ENCODE measurements at places on chromosomes 11 and 22.

DNA sequence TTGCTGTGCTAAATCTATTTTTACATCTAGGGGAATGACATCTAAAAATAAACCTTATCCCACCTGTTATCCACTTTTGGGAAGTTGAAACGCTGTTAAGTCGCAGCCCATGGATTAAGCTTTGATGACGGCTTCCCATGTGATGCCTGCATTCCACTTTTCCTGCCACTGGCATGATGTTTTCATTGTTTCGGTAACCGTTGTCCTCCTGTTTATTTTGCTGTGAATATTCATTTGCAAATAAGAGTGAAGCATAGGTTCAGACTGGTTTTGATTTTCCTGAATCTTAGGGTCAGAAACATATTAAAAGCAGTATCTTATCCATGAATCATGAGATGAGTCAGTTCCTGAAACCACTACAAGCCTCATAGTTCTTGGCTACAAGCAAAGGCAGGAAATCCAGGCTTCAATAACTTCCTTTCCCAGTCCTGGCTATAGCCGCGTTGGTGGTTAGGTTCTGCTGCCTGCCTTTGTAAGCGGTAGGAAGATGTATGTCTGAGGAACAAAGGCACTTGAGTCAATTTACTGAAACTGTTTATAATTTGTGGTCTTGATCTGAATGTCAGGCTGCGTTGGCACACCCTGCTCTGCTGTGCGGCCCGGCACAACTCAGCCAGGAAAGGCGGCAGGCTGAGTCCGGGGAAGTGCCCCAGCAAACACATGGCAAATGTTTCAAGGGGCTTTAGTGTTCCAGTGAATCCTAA, 19.4 kb downstream of the TEAD1 start:
- no peak for DNase-seq

DNA sequence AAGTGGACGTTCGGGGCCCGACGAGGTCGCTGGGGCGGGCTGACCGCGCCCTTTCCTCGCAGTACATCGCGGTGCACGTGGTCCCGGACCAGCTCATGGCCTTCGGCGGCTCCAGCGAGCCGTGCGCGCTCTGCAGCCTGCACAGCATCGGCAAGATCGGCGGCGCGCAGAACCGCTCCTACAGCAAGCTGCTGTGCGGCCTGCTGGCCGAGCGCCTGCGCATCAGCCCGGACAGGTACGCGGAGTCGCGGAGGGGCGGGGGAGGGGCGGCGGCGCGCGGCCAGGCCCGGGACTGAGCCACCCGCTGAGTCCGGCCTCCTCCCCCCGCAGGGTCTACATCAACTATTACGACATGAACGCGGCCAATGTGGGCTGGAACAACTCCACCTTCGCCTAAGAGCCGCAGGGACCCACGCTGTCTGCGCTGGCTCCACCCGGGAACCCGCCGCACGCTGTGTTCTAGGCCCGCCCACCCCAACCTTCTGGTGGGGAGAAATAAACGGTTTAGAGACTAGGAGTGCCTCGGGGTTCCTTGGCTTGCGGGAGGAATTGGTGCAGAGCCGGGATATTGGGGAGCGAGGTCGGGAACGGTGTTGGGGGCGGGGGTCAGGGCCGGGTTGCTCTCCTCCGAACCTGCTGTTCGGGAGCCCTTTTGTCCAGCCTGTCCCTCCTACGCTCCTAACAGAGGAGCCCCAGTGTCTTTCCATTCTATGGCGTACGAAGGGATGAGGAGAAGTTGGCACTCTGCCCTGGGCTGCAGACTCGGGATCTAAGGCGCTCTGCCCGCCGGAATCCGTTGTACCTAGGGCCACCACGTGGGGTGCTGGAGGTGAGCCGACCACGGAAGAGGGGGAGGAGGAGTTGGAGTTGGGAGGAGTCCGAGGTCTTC, 771 bp downstream of the MIF start:
- DNase-seq, result peak; percentile 83

DNA sequence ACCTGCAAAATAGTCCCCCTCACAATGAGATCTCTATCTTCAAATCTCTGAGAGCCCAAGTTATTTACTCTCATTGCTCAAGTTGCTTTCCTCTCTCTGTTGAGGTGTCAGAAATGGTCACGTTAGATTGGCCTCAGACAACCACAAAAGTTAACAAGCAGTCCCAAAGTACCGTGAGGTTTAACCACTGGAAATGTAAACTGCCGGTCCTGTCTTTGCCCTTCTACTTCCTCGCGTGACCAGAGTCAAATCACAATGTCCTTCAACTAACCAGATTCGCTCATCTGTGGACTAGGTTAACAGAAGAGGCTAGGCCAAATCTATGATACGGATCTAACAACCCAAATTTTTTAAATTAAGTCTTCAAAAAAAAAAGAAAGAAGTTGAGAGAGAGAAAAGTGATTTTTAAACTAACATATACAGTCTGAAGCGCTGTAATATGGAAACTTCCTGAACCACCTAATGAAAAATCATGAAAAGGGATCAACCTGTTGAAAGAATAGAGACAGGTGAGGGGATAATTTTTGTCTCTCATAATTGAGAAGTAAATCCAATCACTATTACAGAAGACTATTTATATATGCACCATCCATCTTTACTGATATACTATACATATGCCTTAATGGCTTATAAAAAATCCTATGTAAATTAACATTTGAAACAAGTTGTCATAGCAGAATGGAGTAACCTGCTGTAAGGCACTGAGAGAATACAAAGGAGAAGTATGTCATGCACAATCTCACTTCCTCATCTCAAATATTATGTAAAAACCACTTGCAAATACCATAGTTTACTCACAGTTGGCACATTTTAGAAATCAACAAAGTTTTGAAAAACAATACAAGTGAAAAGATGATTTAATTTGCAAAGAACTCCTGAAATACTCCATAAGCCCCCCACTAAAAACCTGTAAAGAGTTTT, 3.3 kb upstream of the JAML start:
- DNase-seq, result no peak

DNA sequence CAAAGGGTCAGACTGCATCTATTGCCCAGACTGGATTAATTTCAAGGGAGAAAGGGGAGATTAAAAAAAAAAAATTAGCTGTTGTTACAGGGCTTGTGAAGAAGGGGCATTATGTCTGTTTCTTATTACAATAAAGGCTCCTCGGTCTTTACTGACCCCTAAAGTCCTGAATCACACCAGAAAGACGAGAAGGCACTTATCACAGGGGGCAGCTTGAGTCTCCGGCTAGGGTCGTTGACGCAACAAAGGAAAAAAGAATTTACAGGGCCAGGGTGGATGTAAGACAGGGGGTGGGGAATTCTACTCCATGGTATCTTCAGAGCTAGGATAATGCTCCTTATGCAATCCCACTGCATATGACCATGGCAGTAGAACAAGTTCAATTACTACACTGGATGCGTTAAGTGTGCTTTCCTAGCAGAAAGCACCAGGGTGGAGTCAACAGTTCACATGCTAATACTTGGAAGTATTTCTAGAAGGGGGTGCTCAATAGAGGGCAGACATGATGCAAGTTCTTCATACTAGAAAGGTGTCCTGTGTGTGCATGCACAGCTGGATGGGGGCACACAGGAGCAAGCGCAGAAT, 16.5 kb downstream of the DDX17 start:
- no peak for DNase-seq

DNA sequence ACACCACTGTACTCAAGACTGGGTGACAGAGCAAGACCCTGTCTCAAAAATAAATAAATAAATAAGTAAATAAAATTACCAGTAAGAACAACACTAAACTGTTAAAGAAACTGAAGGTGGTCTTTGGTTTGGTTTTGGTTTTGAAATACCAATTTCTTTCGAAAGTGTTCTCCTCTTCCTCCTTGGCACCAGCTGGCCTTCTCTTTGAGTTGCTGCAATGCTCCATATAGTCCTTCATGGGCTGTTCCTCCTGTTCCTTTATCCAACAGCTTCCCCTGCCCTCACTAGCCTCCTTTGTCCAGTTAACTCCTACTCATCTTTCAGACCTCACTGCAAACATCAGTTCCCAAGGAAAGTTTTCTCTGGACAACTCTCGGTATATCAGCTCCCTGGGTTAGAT, 5.0 kb upstream of the UVRAG start:
- DNase-seq, result no peak

- DNase-seq, result no peak
Observed at GRCh38 chr11:103499710-103500340, 390.6 kb downstream of the DYNC2H1 start.

GRCh38 chr11:7846003-7846402, 49.3 kb upstream of the OR5P2 start:
- no peak for DNase-seq

DNA sequence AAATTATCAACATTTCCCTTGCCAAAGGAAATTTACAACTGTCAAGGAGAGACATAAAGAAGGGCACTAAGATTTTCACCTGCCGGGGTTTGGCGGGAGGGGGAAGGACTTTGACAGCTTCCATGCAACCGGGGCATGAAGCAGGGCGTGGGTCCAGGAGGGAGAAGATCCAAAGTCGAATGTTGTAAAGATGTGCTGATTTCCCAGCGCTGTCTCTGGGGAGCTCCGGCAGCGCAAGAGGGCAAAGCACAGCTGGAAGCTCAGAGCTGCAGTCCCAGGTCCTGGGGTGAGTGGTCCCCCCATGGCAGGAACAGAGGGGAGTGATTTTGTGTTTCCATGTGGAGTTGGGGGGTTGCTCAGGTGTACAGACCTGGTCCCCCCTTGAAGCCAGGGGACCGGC, at the start of gene MS4A10:
Gene MS4A10, plus strand, starts transcription at position 198 of the 400 bp plus-strand sequence. CDS start 5,003 bp downstream, outside the sequence.
- no peak for DNase-seq

GRCh38 chr22:25753252-25753651, 11.3 kb downstream of the MYO18B start:
- no peak for DNase-seq

- no peak for DNase-seq
Observed at GRCh38 chr22:41915035-41915785, at the start of gene SHISA8. Gene SHISA8, minus strand, starts transcription at chr22:41915074. Its CDS starts 407 bp downstream, at chr22:41914667.

DNA sequence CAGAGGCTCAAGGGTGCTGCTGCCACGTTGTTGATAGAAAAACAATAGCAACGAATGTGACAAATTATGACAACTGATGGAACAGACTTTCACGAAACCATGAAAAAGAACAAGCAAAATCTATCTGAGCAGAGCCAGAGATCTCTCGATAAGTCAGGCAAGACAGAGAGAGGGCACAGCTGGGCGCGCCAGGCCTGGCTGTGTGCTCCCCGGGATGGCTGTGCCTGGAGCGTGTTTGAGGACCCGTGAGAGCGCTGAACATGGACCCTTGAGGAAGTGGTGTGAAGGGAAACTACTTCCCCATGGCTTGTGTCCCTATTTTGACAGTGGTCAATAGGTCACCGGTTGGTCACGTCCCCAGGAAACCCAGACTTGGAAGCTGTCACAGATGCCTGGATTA, 83.1 kb upstream of the FGF3 start:
- DNase-seq, result no peak

DNA sequence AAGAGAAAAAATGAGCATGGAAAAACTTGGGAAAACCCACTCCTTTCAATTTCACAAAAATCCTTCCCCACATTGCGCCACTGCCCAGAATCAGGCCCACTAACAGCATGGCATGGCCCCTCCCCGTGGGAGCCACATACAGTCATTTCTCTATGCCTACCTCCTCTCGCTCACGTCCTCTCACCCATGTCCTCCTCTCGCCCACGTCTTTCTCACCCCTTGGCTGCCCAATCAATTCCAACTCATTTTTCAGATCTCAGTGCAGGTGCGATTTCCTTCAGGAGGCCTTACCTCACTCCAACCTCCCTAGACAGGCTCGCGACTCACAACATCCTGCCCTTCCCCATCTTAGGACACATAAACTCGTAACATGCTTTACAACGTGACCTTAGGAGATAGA, 229.2 kb downstream of the CADM1 start:
- no peak for DNase-seq

- no peak for DNase-seq
Observed at GRCh38 chr22:43848366-43849171, 13.7 kb downstream of the SULT4A1 start.

- DNase-seq, result no peak
Observed at GRCh38 chr11:31325160-31325559, 44.4 kb downstream of the DCDC1 start.

DNA sequence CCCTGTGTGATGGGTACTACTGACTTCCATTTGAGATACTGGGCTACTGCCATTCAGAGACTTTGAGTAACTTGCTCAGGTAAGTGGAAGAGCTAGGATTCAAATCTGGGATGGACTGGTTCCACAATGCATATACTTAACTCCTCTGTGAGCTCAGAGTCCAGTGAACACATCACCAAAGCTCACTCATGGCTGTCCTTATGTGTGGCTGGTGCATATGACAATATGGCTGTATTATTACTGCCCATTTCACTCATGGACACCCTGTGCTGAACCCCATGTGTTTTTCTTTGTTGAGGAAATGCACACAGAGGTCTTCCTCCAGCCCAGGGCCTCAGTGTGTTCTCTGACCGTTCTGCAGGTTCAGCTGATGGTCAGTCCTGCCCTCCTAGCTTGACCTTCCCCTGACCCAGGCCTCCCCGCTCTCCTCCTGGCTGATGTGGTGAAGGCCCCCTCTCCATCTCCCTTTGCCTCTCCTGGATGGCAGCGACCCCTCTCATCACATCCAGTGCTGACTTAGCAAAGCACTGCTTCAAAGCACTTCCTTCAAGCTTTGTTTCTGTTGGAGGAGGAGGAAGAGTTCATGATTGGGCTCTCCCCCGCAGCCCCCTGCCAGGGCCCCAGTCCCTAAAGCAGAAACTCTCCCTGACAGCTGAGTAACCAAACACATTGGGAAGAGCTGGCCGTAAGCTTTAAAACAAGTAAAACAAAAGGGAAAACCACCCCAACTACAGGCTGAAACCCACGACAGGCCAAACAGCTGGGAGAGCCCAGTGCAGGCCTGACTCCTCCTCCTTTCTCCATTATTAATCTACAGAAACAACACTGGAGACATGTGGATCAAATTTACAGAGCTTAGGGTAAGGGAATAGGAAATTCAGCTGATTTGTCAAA, 101.2 kb downstream of the NAT10 start:
- no peak for DNase-seq

GRCh38 chr11:44243086-44243485, 66.9 kb downstream of the ALX4 start:
- DNase-seq, result no peak

- no peak for DNase-seq
Observed at GRCh38 chr11:36848660-36849059, 250.6 kb upstream of the RAG2 start.

GRCh38 chr11:60528934-60529333, 13.7 kb downstream of the MS4A13 start:
- DNase-seq, result no peak

DNA sequence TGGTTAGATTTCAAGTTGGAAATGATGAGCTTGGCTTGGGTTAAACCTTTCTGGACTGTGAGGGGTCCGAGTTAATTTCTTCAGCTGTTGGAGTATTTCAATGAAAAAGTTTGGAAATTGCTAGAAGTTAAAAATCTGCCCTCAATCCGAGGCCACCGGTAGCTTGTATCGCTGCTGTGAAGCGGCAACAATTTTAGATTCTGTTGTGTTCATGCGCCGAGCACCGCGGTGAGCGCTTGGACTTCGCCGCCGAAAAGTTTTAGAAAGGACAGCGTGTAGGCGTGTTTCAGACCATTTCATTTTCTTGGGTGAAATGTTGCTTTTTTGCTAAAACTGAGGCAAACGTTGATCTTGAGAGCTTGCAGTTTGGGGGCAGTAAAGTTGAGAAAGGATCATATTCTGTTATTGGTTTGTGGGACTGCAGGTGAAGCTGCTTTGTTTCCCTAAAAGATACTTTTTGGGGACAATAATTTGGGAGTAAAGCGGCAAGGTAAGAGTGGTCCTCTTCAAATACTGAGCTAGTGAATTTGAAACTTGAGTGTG, 928 bp downstream of the FBXO7 start:
- peak; percentile 45 for DNase-seq

All from H1 (cell line).